Right renal pelvis (tissue), 4 donors: ENCODE measurements at places on chromosomes 4 and X.

GRCh38 chr4:55018521-55018920 is 106.9 kb downstream of the KDR start:
- DNase-seq = no peak

- no peak for DNase-seq
These were observed 32.4 kb upstream of the KIT start for GRCh38 chr4:54625391-54625790.

GRCh38 chr4:157115613-157116335 is 39.8 kb downstream of the GLRB start:
- no peak for DNase-seq

DNA sequence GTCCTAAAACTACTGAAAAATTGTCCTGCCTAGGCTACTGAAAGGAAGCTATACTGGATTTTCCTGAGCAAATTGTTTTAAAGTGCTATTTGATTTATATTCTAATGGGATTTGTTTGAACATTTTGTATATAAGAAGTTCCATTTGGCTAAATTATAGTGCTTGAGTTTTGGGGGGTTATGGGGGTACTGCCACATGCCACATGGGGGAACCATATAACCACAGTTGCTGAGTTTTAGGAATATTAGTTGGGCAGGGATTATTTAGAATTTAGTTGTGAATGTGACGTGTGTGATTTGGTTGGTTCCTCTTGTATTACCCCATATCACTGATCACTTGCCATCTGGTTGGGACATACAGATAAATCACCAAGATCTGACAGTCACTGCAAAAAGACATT is 224.5 kb upstream of the TAPT1 start:
- no peak for DNase-seq
